ENCODE measurements at places on chromosomes 5 and 9.

DNA sequence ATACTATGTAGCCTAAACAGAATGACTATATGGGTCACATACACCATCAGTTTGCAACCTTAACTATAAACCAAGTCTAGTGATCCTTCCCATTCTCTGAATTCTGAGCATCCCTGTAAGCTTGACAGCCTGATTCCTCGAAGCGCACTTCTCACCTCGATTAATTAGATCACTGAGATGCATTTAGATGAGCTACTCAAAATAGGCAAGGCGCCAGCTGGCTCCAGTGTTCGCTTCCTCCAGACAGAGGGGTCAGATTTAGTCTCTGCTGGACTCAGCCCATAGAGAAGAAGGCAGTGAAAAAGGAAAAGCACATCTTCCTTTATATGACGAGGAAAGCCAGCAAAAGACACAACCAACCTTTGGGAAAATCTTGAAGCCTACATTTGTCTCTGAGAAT, 371.5 kb downstream of the MLLT3 start:
- DNase-seq, result no peak

GRCh38 chr9:2179567-2179966, 164.4 kb downstream of the SMARCA2 start:
- no peak for DNase-seq

DNA sequence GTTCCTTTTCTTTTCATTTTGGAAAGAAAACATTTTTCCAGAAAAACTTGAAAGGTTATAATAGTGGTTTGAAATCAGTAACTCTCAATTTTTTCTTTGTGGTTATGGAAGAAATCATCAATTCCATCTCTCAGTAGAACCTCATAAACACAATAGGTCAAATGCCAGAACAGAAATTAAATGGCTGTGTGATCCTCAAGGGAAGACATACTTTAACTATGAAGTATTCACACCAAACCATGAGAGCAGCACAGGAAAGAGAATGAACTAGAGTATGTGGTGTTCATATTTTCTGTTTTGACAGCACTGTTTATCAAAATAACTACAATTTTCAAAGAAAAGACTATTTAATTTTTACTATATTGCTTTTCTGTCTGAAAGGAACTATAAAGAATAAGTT, 29.7 kb upstream of the EFNA5 start:
- no peak for DNase-seq

GRCh38 chr5:175060257-175060656, 335.9 kb downstream of the MSX2 start:
- no peak for DNase-seq

DNA sequence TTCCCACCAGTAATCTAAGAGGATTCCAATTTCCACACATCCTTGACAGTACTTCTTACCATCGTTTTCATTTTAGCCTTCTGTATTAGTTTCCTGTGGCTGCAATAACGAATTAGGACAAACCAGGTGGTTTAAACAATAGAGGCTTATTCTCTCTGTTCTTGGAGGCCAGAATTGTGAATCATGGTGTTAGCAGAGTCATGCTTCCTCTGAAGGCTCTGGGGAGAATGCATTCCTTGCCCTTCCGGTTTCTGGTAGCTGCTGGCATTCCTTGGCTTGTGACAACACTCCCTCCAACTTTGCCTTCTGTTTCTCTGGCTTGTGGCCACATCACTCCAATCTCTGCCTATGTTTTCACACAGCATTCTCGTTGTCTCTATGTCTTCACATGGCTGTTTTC, 23.5 kb downstream of the RIGI start:
- no peak for DNase-seq

GRCh38 chr5:44532981-44533380, 143.8 kb upstream of the FGF10 start:
- no peak for DNase-seq

GRCh38 chr9:75858497-75859092, 31.9 kb upstream of the PCSK5 start:
- no peak for DNase-seq

DNA sequence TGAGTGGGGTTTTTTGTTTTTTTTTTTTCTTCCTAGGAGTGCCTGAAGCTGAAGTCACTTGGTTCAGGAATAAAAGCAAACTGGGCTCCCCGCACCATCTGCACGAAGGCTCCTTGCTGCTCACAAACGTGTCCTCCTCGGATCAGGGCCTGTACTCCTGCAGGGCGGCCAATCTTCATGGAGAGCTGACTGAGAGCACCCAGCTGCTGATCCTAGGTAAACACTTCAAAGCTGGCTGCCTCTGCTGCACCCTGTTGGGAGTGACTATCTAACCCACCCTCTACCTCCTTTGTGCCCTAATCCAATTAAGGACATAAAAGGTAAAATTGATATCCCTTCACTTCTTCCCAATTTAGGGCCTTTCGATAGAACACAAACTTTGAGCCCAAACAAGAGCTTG, 206.8 kb downstream of the SAXO1 start:
- no peak for DNase-seq

- no peak for DNase-seq
These were observed 266.4 kb upstream of the DMRT1 start for GRCh38 chr9:575139-575538.

- no peak for DNase-seq
These were observed 169.2 kb downstream of the NR3C1 start for GRCh38 chr5:143234162-143234842.

DNA sequence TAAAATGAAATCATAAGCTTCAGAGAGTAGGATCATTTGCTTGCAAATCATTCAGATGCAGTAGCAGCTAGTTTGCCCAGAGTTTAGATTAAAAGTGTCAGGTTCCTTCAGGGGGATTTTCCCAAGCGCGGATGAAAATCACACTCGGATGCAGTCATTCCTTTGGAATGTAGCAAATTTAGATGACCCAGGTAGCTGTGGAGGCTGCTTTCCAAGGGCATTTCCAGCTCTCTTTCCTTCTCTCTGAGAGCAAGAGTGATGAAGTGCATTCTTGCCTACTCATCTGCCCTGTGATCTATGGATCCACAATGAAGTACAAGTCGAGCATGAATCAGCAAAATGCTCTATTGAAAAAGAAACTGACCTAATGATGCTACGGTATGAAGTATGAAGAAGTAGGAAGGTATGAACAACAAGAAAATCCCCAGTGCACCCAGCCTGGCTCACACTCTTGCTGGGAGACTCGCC, 200.2 kb downstream of the PLK2 start:
- DNase-seq, result no peak

- DNase-seq, result no peak
These were observed 882 bp downstream of the CERCAM start for GRCh38 chr9:128421482-128421996.

- DNase-seq, result no peak
These were observed 1.5 kb downstream of the SURF1 start for GRCh38 chr9:133354766-133355165.

DNA sequence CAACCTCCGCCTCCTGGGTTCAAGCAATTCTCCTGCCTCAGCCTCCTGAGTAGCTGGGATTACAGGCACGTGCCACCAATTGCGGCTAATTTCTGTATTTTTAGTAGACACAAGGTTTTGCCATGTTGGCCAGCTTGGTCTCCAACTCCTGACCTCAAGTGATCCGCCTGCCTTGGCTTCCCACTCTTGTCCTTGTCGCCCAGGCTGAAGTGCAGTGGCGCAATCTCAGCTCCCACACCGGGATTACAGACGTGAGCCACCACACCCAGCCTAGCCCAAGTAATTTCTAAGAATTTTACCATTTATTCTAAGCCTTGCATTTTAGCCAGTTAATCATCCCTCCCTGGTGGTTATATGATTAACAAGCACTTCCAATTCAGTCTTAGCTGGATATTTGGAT, 11.0 kb downstream of the NAIP start:
- DNase-seq, result no peak

- no peak for DNase-seq
These were observed 4.6 kb downstream of the SIT1 start for GRCh38 chr9:35646153-35646532.

GRCh38 chr5:132396589-132397031, 27.1 kb downstream of the SLC22A5 start:
- no peak for DNase-seq

- no peak for DNase-seq
These were observed 12.4 kb downstream of the PCDH12 start for GRCh38 chr5:141945511-141946051.

DNA sequence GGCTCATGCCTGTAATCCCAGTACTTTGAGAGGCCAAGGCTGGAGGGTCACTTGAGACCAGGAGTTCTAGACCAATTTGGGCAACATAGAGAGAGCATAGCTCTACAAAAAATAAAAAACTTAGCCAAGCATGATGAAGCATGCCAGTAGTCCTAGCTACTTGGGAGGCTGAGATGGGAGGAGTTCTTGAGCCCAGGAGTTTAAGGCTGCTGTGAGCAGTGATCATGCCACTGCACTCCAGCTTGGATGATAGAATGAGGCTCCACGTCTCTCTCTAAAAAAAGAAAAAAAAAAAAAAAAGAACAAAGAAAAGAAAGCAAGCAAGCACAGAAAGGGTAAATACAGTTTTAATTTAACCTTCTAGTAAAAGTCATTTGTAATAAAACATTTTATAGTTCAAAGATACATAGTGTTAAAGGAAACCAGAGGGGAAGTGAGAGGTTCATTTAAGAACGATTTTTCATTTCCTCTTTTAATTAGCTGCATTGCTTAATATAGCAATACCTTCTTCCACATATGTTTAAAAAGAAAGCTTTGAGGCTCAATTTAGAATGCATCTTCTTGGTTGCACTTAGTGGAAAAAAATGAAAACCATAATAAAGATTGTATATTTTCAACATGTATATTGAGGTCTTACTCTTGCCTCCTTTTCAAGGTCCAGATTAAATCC, 14.9 kb downstream of the GAPT start:
- DNase-seq, result no peak

GRCh38 chr5:93438124-93438523, 142.9 kb downstream of the NR2F1-AS1 start:
- no peak for DNase-seq

Data from activated CD4-positive, alpha-beta T cell treated with anti-CD3 and anti-CD28 coated beads, Interleukin-2, amount 50 U/mL, for 1 hour (primary cell).